NCI-H1092 treated with DMSO at 0.1 percent for 48 hours (cell line): ENCODE measurements at places on chromosomes 1 and 21.

- DNase-seq = peak; percentile 74
These were observed 43.5 kb downstream of the FBXO2 start for GRCh38 chr1:11610629-11611180.

DNA sequence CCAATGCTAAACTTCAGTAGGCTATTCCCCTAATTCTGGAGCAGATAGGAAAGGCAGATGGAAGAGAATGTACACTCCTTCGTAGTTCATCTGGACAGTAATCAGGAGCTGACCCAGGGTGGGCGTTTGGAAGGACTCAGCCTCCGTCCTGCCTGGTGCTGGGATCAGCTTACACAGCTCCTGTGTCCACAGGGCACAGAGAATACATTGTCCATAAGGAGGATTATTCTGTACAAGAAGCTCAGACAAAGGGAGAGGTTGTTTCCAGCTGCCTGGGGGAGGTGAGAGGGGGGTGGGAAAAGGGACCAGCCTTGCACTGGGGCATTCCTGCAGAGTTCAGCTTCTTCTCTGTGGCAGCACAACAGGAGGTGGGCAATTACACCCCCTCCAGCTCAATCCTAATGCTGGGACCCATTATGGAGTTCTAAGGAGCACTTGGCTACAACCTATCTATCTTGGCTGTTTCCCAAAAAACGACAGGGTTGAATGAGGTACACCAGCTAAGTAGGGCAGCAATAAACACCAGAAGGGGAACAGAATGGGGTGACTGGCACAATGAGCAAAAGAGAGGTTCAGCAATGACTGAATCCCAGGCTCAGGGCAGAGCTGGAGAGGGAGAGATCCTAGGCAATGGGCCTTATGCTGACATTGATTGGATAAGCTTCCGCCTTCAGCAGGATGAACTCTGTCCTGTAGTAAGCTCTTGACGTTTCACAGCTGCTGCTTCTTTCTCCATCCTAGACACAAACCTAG, 7.4 kb downstream of the MED8 start:
- DNase-seq = peak; percentile 31

- no peak for DNase-seq
These were observed 230.0 kb downstream of the COP1 start for GRCh38 chr1:175976865-175977642.

GRCh38 chr1:168442931-168443330, 100.9 kb downstream of the XCL2 start:
- no peak for DNase-seq

- DNase-seq = no peak
These were observed 3.7 kb downstream of the CSTB start for GRCh38 chr21:43772425-43772821.

GRCh38 chr1:6041432-6042062, 4.1 kb upstream of the KCNAB2 start:
- DNase-seq = peak; percentile 60

GRCh38 chr1:165063181-165063965, 293.1 kb downstream of the LMX1A start:
- no peak for DNase-seq

DNA sequence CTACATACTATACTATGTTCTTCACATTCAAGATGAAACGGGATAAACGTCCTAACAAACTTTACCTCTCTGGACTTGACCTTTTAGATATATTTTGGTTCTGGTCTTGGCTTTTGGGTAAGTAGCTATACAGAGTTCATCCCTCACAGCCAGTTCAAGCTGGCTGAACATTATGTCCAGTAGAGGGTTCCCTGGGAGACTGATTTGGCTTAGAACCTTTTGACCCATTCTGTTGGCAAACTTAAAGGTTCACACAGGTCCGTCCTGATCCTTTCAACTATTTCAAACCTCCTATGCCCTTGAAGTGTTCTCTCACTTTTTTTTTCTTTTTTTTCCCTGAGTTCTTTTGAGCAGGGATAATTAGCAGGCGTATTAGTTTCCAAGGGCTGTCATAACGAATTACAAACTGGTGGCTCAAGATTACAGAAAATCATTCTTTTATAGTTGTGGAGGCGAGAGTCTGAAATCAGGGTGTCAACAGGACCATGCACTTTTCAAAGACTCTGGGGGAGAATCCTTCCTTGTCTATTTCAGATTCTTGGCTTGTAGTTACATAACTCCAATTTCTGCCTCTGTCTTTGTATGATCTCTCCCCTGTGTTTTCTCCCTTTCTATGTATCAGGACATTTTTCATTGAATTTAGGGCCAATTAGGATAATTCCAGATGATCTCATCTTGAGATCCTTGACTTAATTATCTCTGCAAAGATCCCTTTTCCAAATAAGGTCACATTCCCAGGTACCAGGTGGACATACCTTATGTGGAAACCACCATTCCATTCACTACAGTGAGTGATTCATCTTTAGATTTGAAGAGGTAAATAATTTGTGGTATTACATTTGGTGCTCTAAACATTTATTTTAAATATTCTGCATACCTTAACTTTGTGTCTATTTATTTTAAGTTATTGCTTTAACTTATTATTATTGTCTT, 257.4 kb upstream of the USP25 start:
- no peak for DNase-seq

DNA sequence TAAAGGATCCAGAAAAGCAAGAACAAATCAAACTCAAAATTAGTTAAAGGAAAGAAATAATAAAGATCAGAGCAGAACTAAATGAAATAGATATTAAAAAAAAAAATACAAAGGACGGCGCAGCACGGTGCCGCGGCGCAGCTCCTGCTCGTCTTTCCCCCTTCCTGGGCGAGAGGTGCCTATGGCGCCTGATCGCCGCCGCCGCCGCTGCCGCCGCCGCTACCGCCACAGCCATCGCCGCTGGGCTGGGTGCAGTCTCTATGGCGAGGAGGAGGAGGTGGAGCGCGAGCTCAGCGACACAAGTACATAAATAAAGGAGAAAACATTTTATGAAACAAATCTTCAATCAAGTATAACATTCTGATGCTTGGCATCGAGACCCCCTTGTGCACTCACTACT, 77.6 kb upstream of the VANGL1 start:
- DNase-seq = no peak

GRCh38 chr1:91850708-91851107, 35.2 kb downstream of the TGFBR3 start:
- no peak for DNase-seq

GRCh38 chr1:1111516-1112236, 4.2 kb downstream of the C1orf159 start:
- no peak for DNase-seq

DNA sequence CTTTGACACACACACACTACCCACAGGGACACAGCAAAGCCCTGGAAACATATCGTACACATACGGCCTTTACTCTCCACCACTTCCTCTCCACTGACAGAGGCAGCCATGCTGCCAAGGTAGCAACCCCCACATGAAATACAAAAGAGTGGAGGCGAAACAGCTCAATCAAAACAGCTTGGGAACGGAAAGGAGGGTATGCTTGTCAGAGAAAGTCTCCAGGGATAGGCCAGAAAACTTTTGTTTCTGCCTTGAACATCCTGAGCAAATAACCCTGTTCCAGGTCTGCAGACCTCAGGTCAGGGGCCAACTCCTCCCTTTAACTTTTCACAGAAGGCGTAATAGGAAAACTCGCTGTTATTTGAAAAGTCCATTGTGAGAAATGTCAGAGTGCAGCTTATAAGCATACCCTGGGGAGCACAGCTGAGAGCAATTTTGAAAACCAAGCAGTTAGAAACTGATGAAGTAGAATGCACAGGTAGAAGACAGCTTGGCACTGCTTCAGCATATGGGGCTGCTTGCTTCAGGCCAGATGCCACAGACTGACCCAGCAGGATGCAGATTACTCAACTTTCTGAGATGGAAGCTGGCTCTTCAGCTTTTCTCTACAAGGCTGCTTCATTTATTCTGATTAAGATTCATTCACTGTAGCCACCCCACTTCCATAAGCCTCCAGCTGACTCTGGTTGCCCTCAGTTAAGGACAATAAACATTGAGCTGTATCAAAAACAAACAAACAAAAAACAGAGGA, 18.0 kb downstream of the KIAA0319L start:
- no peak for DNase-seq

GRCh38 chr1:109379422-109379821, 18.3 kb downstream of the SORT1 start:
- no peak for DNase-seq

- no peak for DNase-seq
These were observed 28.0 kb upstream of the IFNGR2 start for GRCh38 chr21:33375101-33375644.

- no peak for DNase-seq
These were observed 80.3 kb downstream of the PROX1 start for GRCh38 chr1:214067853-214068703.

GRCh38 chr1:87305151-87305550, 23.5 kb upstream of the LMO4 start:
- DNase-seq = no peak
